ENCODE measurements at places on chromosomes 12 and 14.

DNA sequence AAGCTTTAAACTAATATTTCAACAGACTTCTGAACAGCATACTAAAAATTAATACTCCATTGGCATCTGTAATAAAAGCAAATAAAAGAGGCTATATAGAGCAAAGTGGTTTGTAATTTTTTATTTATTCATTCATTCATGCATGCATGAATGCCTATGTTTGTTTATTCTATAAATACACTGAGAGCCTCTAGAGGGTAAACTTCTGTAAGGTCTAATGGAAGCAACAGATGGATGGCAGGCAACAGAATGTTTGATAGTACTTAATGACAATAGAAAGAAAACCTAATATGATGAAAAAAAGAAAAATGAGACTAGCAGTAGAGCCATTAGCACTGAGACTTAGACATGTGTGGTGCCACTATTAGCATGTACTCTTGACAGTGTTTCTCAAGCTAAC is 253.1 kb downstream of the CCDC91 start:
- no peak for DNase-seq

- peak; percentile 74 for DNase-seq
These were observed 10.8 kb downstream of the ALDH2 start for GRCh38 chr12:111777345-111778045.

DNA sequence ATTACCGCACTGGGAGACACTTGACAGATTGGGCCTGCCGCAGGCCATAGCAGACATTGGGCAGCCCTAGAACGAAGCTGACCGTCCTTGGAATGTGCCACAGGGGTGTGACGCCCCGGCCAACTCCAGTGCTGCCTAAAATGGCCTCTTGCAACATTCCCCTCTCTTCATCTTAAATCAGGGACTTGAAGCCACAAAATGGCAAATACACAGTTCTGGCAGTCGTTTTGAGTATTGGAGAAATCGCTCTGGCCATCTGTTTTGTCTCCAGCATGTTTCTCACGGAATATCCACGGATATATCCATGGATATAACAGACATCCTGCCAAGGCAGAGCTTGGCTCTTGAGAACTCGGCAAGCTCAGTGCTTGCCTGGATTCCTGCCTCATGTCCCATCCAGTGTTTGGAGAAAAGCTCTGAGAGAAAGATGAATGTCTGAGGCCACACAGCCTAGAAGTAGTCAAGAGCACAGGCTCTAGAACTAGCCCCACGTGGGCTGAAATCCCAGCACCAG is 158.4 kb downstream of the CHST11 start:
- no peak for DNase-seq

DNA sequence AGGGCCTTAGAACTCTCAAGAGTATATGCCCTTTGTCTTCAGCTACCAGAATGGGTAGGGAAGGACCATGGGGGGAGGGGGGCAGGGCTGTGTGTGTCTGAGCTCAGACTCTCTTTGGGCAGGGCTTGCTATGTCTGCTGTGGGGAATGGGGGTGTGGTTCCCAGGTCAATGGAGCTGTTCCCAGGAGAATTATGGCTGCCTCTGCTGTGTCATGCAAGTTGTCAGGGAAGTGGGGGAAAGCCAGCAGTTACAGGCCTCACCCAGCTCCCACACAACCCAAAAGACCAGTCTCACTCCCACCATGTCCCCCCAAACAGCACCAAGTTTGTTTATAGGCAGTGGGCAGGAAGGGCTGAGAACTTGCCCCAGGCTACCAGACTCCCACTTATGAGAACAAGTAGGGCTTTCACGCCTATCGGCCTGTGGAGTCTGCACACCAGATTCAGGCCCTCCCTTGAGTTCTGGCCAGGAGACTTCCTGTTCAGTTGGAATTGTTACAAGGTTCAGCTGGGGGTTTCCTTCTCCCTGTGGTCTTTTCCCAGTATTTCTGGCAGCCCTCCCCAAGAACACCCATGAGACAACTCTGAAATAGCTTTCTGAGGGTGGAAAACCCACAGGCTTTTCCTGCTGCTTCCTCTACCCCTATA is 6.1 kb upstream of the SERPINA11 start:
- DNase-seq, result no peak

DNA sequence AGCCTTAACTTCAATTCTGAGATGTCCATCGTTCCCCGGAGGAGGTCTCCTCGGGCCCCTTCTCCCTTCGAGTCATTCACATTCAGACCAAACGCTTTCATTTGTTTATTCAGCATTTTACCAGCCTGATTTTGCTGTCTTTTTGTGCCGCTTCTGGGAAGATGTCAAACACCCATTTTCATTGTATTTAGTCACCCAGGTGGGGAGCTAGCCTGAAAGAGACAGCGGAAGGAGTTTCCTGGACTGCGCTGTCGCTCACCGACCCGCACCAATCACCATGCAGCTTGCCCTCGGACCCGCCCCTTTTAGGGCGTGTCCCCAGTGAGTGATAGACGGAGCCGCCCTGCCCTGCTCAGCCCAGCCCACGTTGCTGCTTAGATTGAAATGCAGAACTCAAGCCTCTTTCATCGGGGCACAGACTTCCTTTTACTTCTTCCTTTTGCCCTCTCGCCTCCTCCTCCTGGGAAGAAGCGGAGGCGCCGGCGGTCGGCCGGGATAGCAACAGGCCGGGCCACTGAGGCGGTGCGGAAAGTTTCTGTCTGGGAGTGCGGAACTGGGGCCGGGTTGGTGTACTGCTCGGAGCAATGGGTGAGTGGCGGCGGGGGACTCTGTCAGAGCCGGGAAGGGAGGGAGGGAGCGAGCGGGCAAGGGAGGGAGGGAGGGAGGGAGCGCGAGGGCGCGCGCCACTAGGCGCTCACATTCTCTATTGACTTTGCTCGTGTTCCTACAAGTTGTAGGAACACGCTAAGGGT is at the start of gene PAX9:
Gene PAX9, plus strand, starts transcription at position 355 of the 752 bp plus-strand sequence. Its CDS starts 230 bp downstream, at position 585.
- DNase-seq, result peak; percentile 53

- no peak for DNase-seq
These were observed 36.7 kb downstream of the PRICKLE1 start for GRCh38 chr12:42552822-42553221.

GRCh38 chr12:6769666-6770065 is 2.7 kb upstream of the LAG3 start:
- DNase-seq, result no peak

DNA sequence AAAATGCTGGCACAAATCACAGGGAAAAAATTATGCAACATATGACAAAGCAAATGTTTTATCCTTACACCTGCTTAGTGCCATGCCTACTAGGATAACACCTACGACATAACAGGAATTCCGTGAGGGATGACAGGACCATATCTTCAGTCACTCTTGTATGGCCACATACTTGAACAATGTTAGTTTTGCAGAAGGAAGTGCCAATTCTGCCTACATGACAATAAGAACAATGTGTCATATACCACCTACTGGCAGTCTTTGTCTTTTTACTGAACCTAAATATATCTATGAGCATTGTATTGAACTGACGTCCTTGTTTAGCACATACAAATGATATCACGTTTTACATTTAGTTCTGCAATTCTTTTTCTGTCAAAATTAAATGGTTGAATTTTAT is 234.0 kb downstream of the ADAMTS20 start:
- DNase-seq, result peak; percentile 43

Measured in inflammatory macrophage (primary cell).